ENCODE measurements at places on chromosomes 5 and 9. TPM values are rescaled to one million over a fixed set of nuclear protein-coding genes. Genes with fewer than 3 reads are reported as not detected.

DNA sequence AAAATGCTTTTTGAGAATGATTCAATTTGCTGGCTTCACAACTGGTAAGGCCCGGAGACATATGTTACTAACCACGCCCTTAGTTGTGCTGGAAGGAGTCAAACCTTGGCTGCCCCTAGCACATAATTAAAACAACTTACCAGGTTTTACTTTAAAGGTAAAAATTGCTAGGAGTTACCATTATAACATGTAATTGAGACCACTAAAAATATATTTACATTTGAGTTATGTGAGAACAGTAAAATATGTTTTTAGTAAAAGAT lies 435.6 kb upstream of the CDH9 start:
- no peak for DNase-seq

GRCh38 chr5:148584103-148584502 lies 70.2 kb downstream of the HTR4 start:
- DNase-seq: no peak

- DNase-seq: peak; percentile 1
Measured at GRCh38 chr5:129361441-129362025, 98.6 kb upstream of the ADAMTS19 start.

DNA sequence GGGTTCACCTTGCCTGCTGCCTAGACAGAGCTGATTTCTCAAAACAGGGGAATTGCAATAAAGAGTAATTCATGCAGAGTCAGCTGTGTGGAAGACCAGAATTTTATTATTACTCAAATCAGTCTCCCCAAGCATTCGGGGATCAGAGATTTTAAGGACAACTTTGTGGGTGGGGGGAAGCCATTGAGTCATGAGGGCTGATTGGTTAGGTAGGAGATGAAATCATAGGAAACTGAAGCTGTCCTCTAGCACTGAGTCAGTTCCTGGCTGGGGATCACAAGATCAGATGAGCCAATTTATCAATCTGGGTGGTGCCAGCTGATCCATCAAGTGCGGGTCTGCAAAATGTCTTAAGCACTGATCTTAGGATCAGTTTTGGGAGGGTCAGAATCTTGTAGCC lies 159.1 kb upstream of the MAP1B start:
- no peak for DNase-seq

Gene MRPL50
- total RNA-seq: 23.3 TPM

GRCh38 chr9:3760031-3760430 lies 234.2 kb upstream of the RFX3 start:
- no peak for DNase-seq

GRCh38 chr9:78122631-78123030 lies 91.0 kb upstream of the GNAQ start:
- no peak for DNase-seq

Gene FAXDC2
- 9.6 TPM for total RNA-seq

- DNase-seq: no peak
Measured at GRCh38 chr9:115193777-115194176, 75.8 kb upstream of the TNC start.

Gene ZNF483
- 62.9 TPM for total RNA-seq

Gene OSMR
- 0.26 TPM for total RNA-seq

DNA sequence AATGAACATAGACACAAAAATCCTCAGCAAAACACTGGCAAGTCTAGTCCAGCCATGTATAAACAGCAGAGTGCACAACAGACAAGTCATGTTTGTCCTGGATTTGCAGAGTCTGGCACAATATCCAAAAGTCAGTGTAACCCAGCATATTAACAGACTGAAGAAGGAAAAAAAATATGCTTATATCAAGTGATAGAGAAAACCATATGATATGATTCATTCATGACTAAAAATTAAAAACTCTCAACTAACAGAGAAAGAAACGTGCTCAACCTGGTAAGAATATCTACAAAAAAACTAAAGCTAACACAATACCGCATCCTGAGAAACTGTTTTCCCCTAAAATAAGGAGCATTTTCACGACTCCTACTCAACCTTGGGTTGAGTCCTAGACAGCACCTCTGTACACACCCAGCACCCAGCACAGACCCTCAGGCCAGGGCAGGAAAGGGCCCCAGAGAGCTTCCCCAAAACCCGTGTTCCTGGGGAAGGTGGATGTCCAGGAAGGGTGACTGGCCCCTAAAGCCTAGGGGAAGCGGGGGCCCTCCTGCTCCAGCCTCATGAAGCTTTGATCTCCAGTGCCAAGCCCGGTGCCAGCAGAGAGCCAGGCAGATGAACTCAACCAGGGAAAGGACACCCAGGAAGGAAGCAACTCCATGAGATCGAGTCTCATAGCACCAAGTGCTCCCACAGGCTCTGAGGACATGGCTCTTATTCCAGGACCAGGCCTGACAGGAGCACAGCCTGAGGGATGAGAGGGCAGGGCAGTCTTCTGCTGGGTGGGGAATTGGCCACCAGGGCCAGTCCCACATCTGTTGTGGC lies 38.9 kb downstream of the ADAMTS2 start:
- no peak for DNase-seq

- no peak for DNase-seq
Measured at GRCh38 chr5:96004087-96004486, 42.4 kb upstream of the ELL2 start.

- DNase-seq: no peak
Measured at GRCh38 chr5:127988146-127988760, 95.3 kb upstream of the SLC12A2 start.

DNA sequence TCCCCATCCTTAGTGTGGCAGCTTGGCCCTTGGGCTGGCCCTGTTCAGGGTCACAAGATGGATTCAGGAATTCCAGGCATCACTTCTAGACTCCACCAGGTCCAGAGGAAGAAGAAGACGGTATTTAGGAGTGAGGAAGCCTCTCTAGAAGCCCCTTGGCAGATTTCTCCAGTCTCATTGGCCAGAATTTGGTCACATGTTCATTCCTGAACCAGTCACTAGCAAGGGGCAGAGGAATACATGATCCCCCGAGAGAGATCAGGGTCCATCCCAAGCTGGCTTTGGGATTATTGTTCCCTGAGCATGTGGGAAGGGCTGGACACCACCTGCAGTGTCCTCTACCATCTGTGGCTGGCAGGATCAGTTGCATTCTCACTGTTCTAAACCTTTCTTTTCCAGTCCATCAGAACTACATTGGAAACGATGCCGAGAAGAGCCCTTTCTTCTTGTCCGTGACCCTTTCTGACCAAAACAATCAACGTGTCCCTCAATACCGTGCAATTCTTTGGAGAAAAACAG lies 48.5 kb downstream of the GARNL3 start:
- peak; percentile 17 for DNase-seq

Gene PIP5KL1
- total RNA-seq: 3.4 TPM

Gene RNF180
- 1.2 TPM for total RNA-seq

Measured in H7 (cell line).